ENCODE measurements at places on chromosomes 4 and X. TPM values are rescaled to one million over a fixed set of nuclear protein-coding genes. Genes with fewer than 3 reads are reported as not detected.

Gene KIT
- 1.9 TPM for total RNA-seq

DNA sequence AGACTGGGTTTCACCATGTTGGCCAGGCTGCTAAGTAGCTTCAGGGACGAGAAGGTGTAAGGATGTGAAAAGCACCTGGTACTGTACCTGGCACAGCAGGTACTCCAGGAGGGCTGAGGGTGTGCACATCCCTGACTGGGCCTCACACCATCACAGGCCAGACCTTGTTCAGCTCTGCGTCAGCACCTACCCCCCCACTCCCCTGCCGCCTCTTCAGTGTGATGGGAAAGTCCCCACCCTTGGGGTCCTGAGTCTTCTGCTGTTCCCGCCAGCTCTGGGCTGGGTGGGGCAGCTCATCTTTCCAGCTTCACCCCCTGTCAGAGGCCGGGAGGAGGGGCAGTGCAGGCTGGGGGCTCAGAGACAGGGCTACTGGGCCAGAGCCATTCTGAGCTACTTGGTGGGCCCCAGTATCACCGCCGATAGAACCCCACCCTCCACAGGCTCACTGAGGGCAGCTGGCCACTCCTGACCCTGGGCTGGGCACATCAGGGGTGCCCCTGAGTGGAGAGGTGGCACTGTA lies 6.7 kb upstream of the SH3BP2 start:
- peak; percentile 84 for DNase-seq

GRCh38 chr4:51831133-51831532 lies 11.8 kb upstream of the DCUN1D4 start:
- peak; percentile 80 for DNase-seq

Gene PAGE5
- not detected for total RNA-seq

GRCh38 chr4:48016141-48017107 lies at the start of the genes CNGA1 and NIPAL1:
Gene CNGA1, minus strand, starts transcription at chr4:48016681. Its CDS starts 63,992 bp downstream, at chr4:47952689.
Gene NIPAL1, plus strand, starts transcription at chr4:48016772. Its CDS starts 68 bp downstream, at chr4:48016840.
- DNase-seq, result peak; percentile 91

Gene CCKAR
- total RNA-seq, result not detected

- DNase-seq, result no peak
These were observed 53.6 kb upstream of the HPSE start for GRCh38 chr4:83388313-83388676.

GRCh38 chr4:108160741-108161352 lies 7.9 kb downstream of the LEF1 start:
- DNase-seq, result no peak

GRCh38 chrX:148871422-148872160 lies 371.2 kb downstream of the AFF2 start:
- no peak for DNase-seq

Gene GPC3
- 1.2 TPM for total RNA-seq

GRCh38 chr4:6889736-6890324 lies 19.8 kb upstream of the TBC1D14 start:
- no peak for DNase-seq

Gene NIPAL1
- 1.2 TPM for total RNA-seq

GRCh38 chrX:45850197-45850774 lies 649.6 kb upstream of the DIPK2B start:
- no peak for DNase-seq

GRCh38 chr4:1417522-1418390 lies 11.5 kb upstream of the NKX1-1 start:
- peak; percentile 45 for DNase-seq

DNA sequence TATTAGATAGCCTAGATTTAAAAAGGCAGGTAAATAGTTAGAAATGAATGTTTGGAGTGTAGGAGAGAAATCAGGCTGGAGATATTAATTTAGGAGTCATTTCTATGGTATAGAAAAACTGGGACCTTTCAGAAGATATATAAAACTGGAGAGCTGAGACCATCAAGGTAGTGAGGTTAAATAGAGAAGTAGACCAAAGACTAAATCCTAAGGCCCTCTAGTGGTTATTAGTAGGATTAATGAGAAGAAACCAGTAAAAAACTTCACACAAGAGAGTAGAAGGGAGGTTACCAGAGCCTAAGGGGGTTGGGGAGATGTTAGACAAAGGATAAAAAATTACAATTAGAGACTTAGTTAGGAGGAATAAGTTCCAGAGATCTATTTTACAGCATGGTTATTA lies 351.0 kb upstream of the SPANXN1 start:
- no peak for DNase-seq

Gene GNRHR
- total RNA-seq, result not detected
